GM13976 (cell line): ENCODE measurements at places on chromosomes 7 and 10.
A peak's percentile ranks its signal among the peaks of the same experiment; 100 is the strongest.

- no peak for DNase-seq
These were observed 5.6 kb downstream of the ABCB8 start for GRCh38 chr7:151033864-151034249.

DNA sequence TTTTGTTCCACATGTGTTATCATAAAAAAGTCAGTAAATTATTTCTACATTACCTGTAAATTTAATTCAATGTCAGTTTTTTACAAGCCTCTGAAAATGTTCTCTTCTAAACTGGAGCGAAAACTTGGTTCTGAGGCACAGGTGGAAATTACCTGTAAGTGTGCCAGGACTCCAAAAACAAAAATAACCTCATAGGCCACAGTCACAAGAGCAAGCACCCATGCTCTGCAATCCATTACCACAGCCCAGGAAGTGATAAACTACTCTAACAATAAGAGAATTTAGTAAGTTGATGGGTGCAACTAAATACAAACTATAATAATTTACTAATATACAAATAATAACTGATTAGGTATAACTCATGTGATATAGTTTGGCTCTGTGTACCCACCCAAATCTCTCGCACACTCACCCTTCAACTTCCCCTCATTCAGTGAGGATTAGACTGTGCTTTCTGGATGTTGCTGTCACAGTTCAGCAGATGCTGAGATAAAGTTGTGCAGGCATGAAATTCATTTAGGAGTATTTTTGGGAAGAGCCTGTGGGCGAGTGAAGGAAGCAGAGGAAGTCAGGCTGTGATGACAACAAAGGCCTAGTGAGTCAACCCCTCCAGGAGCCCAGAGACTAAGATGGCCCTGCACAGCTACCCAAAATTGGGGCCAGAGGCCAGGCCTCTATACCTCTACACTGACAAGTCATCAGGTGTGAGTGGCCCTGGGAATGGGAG is 16.3 kb upstream of the GIMAP6 start:
- no peak for DNase-seq

- DNase-seq = no peak
These were observed 1.9 kb downstream of the KCTD7 start for GRCh38 chr7:66630531-66630930.

- no peak for DNase-seq
These were observed 4.6 kb downstream of the STRA8 start for GRCh38 chr7:135238112-135238744.

DNA sequence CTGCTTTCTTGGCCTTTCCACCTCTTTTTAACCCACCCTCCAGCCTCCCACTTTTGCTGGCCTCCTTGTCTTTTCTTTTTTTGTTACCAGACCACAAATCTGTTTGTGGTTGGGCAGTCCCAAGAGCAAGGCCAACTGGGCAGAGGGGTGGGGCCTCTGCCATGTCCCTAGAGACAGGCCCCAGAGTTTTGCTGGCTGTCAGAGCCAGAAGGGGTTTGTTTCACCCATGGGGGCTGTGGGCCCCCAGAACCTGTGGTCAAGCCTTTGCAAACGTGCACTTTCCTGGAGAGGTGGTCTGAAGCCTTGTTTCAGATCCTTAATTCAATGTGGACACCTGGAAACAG is 10.3 kb downstream of the ZMIZ1 start:
- no peak for DNase-seq

- no peak for DNase-seq
These were observed 58.2 kb upstream of the YAE1 start for GRCh38 chr7:39507866-39508551.

DNA sequence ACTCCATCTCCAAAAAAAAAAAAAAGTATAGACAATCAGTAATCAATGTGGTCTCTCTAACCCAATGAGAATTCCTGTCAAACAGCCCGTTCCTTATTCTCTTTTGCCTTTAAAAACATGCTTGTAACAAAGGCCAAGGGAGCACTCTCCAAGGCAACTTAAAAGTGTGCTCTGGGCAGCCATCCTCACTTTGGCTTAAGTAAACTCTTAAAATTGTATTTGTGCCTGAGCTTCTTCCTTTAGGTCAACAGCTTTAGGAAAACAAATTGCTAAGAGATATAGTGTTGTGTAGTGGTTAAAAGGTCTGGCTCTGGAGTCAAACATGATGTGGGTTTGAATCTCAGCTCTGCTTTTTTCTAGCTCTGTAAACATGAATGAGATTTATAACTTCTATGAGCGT is 13.9 kb upstream of the EPC1 start:
- no peak for DNase-seq

DNA sequence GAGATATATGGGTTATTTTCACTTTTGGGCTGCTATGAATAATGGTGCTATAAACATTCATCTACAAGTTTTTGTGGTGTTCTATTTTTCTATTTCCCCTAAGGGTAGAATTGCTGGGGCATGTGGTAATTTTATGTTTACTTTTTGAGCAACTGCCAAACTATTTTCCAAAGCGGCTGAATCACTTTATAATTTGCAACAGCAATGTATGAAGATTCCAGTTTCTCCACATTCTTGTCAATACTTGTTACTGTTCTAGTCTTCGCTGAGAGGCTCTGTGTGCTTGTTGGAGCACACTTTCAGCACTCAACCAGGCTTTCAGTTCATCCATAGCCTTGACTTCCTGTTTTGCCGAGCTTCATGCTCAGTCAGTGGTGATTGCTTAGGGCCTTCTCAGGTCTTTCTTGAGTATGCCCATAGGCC is 39.0 kb downstream of the ADK start:
- DNase-seq = peak; percentile 47

GRCh38 chr7:10952588-10952987 is 21.1 kb upstream of the PHF14 start:
- no peak for DNase-seq
